Kasumi-1 (cell line): ENCODE measurements at places on chromosomes 11 and 22.

DNA sequence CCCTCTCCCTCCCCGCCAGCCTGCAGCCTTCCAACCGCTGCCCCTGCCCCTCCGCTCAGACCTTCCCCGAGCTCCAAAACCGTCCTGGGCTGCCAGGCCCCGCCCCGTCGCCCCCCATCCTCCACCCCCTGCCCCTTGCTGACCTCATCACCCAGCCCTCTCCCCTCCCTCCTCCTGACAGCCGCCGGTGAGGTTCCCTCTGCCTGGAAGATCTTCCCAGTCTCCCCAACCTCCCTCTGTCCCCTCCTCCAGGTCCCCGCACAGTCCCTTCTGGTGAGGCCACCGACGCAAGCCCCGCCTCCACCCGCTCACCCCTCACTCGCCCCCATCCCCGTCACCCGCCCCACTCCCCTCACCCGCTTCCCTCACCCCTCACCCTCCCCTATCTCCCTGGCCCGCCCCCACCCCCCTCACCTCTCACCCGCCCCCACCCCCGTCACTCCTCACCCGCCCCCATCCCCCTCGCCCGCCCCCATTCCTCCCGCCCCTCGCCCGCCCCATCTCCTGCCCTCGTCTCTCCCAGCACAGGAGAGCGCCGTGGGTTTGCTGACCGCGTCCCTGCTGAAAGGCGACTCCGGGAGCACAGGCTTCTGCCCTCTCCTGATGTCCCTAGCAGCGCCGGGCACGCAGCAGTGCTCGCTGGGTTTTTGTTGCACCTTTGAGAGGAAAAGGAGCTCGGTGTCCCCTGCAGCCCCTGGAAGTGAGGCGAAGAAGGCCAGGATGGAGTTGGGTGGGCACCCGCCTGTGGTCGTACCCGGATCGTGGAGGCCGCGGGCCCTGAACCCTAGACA, 16.4 kb upstream of the UPK3A start:
- no peak for DNase-seq

GRCh38 chr11:1830322-1831223, 4.2 kb upstream of the SYT8 start:
- no peak for DNase-seq

GRCh38 chr11:32297611-32298011, 137.7 kb downstream of the WT1 start:
- peak; percentile 71 for DNase-seq

- DNase-seq = no peak
Observed at GRCh38 chr11:72042064-72042745, 38.1 kb downstream of the NUMA1 start.

DNA sequence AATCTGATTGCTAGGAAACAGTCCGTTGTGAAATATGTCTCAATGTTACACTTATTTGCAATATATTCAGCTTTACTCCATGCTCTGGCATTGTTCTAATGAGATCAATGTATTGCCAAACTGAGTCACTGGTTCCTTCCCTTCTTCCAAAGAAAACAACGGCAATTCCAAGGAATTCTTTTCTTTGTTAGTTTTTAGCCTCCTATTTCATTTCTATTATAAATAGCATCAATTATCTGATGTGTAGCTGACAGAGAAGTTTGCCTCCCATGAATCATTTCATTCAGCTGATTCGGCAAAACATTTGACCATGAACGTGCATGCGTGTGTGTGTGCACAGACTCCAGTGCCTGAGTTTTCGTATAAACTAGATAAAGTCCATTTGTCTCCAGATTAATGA, 346.8 kb downstream of the ETS1 start:
- no peak for DNase-seq

DNA sequence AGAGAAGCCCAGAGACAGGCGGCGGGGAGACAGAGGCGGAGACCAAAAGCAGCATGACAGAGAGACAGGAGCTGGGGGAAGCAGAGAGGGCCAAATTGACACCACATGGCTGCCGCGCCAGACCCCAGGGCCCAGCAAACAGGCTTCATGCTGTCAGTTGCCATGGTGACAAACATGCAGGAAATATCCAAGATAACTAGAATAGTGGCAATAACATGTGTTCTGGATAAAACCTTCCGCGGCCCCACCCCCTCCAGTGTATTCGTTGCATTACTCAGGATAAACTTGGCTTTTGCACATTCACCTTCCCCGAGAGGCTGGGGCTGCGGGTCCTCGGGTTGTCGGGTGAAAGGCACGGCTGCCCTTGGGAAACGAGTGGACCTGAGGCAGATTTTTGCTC, 49.9 kb upstream of the CDON start:
- no peak for DNase-seq
